ENCODE measurements at places on chromosomes 13 and 19. TPM values are rescaled to one million over a fixed set of nuclear protein-coding genes. Genes with fewer than 3 reads are reported as not detected.

DNA sequence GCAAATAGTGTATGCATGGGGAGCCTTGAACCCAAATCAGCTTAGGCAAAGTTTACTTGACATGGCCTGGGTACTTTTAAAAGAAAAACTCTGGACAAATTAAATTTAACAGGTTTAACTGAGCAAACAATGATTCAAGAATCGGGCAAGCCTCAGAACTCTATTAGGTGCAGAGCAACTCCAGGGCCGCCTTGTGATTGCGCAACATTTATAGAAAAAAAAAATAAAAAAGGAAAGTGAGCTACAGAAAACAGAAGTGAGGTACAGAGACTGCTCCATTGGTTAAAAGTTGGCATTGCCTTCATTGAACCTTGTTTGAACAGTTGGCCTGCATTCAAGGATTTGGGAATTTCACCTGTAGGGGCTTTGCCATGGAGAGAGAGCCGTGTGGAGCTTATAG is 421.0 kb upstream of the TSHZ3 start:
- no peaks in the 10 kb centered on the region for H3K27me3 ChIP-seq
- H3K27ac ChIP-seq: no peak overlapping the region
- H3K36me3 ChIP-seq: no peaks in the 10 kb centered on the region
- no peaks in the 10 kb centered on the region for H3K4me1 ChIP-seq
- no peak for DNase-seq
- no peak overlapping the region for H3K4me3 ChIP-seq

DNA sequence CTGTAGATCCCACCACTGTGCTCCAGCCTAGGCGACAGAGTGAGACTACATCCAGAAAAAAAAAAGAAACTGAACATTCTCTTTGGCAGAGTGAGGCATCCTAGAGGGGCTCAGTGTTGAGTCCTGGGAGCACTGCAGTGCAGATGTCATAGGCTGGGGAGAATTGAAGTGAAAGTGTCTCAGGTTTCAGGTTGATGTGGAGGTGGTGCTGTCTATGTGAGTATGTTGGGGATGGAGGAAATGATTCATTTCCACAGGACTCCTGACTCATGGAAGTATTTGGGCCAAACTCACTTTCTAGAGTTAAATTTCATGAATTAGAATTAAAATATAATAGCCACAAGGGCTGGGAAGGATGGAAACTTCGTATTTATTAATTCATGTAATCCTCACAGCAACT is 134.4 kb upstream of the TSC22D1 start:
- DNase-seq: no peak
- H3K27me3 ChIP-seq: peaks cover 26% of the 10 kb centered on the region
- no peak overlapping the region for H3K4me3 ChIP-seq
- H3K27ac ChIP-seq: no peak overlapping the region
- no peaks in the 10 kb centered on the region for H3K36me3 ChIP-seq

The MYH14 gene
- total RNA-seq: not detected

GRCh38 chr13:66612983-66613382 is 617.2 kb downstream of the PCDH9 start:
- H3K4me1 ChIP-seq: no peaks in the 10 kb centered on the region
- no peaks in the 10 kb centered on the region for H3K36me3 ChIP-seq
- no peak overlapping the region for H3K27ac ChIP-seq
- no peak overlapping the region for H3K4me3 ChIP-seq
- DNase-seq: no peak

GRCh38 chr13:21071924-21072323 is 10.5 kb upstream of the LATS2 start:
- no peak overlapping the region for H3K4me3 ChIP-seq
- no peak for DNase-seq
- H3K27ac ChIP-seq: no peak overlapping the region
- peaks cover 6% of the 10 kb centered on the region for H3K27me3 ChIP-seq
- H3K36me3 ChIP-seq: no peaks in the 10 kb centered on the region
- H3K4me1 ChIP-seq: peaks cover 14% of the 10 kb centered on the region

The TNNT1 gene
- not detected for total RNA-seq

The UGGT2 gene
- total RNA-seq: not detected

DNA sequence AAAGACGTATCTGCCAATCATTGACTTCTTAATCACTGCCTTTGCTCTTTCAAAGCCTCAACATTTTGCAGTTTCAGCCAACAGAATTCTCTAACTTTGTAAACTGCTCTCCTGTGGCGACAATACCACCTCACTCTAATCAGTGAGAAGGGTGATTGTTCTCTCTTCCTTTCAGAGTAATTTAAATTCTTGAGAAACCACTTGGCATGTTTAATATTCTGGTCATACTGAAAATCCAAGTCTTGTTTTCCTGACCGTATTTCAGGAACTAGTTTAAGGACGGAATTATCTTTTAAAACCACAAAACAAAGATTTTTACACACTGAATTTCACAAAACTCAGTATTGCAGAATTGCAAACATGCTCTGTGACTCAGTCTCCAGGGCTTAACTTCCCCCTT is 5.2 kb upstream of the CDC16 start:
- no peak overlapping the region for H3K27ac ChIP-seq
- no peak overlapping the region for H3K4me3 ChIP-seq
- peaks cover 30% of the 10 kb centered on the region for H3K4me1 ChIP-seq
- H3K36me3 ChIP-seq: no peaks in the 10 kb centered on the region

DNA sequence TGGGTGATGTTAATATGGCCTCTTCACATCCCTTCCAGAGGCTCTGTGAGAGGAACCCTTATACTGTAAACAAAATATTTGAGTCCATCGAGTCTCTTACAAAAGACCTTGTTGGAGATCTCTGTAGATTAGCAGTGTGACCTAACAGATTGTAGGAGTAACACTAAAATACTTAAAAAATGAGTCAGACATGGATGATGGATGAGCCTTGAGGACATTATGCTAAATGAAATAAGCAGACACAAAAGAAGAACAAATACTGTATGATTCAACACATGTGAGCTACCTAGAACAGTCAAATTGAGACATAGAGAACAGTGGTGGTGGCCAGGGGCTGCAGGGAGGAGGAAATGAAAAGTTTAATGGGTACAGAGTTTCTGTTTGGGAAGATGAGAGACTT is 152.2 kb upstream of the UBL3 start:
- peaks cover 36% of the 10 kb centered on the region for H3K4me1 ChIP-seq
- H3K27ac ChIP-seq: no peak overlapping the region
- H3K4me3 ChIP-seq: no peak overlapping the region
- H3K36me3 ChIP-seq: no peaks in the 10 kb centered on the region

DNA sequence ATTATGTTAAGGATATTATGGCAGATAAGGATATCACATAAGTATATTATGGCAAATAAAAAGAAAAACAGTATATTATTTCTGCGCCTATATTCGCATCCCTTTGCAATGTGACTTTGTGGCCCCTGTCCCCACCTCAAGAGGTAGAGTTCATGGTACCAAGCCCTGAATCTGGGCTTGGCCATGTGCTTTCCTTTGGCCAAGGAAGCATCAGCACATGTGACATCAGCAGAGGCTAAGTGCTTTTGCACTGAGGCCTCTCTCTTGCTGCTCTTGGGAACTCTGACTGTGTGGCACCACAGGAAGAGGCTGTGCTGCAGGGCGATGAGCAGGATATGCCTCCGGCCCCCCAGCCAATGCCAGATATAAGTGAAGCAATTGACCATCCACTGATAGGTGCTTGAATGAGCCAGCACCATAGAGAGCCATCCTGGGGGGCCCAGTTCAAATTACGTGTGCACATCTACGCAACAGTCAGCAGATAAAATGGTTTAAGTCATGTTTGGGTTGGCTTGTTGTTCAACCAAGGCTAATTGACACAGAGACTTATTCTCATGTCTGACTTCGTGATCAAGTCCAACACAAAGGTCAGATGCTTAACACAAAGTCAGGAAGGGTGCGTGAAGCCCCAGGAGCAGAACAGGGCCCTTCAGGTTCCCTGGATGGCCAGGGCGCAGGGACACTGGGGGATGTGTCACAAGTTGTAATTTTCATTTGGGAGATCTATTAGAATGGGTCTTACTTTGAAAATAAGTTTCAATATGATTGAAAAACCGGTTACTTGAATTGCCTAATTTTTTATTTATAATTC is 173.3 kb downstream of the COL4A1 start:
- no peak for DNase-seq

GRCh38 chr19:31461814-31462539 is 112.7 kb upstream of the TSHZ3 start:
- no peak overlapping the region for H3K4me3 ChIP-seq
- no peaks in the 10 kb centered on the region for H3K36me3 ChIP-seq
- no peaks in the 10 kb centered on the region for H3K27me3 ChIP-seq
- no peaks in the 10 kb centered on the region for H3K4me1 ChIP-seq

The KRTDAP gene
- not detected for total RNA-seq

DNA sequence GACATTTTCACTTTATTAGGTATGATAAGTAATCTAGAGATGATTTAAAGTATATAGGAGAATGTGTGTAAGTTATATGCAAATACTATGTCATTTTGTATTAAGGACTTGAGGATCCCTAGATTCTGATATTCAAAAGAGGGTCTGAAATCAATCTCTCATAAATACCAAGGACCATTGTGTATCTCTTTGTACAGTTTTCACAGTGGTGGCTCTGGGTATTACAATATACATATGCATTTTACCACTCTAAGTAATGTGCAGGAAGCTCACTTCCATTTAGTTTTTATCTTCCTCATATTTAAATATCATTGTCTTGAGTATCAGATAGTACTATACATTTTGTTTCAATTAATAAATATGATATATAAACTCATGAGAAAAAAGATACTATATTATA is 862.6 kb upstream of the PCDH20 start:
- H3K4me3 ChIP-seq: no peak overlapping the region
- H3K27ac ChIP-seq: no peak overlapping the region
- H3K4me1 ChIP-seq: no peaks in the 10 kb centered on the region
- no peaks in the 10 kb centered on the region for H3K36me3 ChIP-seq

- no peak overlapping the region for H3K27ac ChIP-seq
- H3K4me3 ChIP-seq: no peak overlapping the region
- H3K36me3 ChIP-seq: peaks cover 35% of the 10 kb centered on the region
- no peaks in the 10 kb centered on the region for H3K27me3 ChIP-seq
- H3K4me1 ChIP-seq: no peaks in the 10 kb centered on the region
These were observed 15.8 kb downstream of the MRPS31 start for GRCh38 chr13:40755082-40755700.

- peak within 1 kb of the TSS; percentile 63 for H3K27ac ChIP-seq
- peak within 1 kb of the TSS; percentile 80 for H3K4me3 ChIP-seq
- H3K36me3 ChIP-seq: no peaks in the 10 kb centered on the region
- DNase-seq: no peak
- peaks cover 13% of the 10 kb centered on the region for H3K4me1 ChIP-seq
These were observed at the start of gene NRTN for GRCh38 chr19:5804516-5805461. Gene NRTN, plus strand, starts transcription at chr19:5805067. Its CDS starts 19,099 bp downstream, at chr19:5824166.

DNA sequence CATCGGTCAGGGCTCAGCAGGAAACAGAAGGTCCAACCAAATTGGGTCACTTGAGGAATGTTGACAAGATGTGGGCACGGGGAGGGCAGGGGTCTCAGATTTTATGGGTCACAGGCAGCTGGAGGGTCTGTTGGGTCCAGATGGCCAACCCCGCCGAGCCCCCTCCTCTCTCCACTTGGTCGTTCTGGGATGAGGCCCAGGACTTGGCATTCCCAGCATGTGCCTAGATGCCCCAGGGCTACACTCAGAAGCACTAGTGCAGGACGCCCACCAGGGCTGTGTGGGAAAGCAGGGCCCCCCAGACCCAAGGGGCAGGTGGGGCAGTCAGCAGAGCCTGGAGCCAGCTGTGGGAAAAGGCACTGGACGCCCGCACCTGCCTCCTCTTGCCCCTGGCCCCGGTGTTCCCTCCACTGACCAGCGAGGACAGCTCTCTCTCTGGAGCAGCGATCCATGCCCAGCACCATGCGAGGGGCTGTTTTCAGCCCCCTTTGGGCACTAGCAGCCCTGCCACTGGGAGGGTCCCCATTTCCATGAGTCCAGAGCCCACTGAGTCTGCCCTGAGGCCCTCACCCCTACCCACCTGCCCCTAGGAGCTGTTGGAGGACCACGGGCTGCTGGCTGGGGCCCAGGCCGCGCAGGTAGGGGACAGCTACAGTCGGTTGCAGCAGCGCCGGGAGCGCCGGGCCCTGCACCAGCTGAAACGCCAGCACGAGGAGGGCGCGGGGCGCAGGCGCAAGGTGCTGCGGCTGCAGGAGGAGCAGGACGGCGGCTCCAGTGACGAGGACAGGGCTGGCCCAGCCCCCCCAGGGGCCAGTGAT is 26.0 kb downstream of the DHX34 start:
- DNase-seq: no peak
- no peaks in the 10 kb centered on the region for H3K27me3 ChIP-seq
- no peak overlapping the region for H3K27ac ChIP-seq
- no peaks in the 10 kb centered on the region for H3K4me1 ChIP-seq

GRCh38 chr19:47447470-47448359 is 24.0 kb downstream of the SLC8A2 start:
- H3K36me3 ChIP-seq: no peaks in the 10 kb centered on the region
- DNase-seq: peak; percentile 69
- peaks cover 59% of the 10 kb centered on the region for H3K27me3 ChIP-seq
- H3K27ac ChIP-seq: peak overlapping the region; percentile 56
- H3K4me3 ChIP-seq: peak overlapping the region; percentile 58

The MRPL34 gene
- total RNA-seq: 118 TPM

GRCh38 chr19:1863638-1864479 is 480 bp upstream of the KLF16 start:
- H3K36me3 ChIP-seq: peaks cover 2% of the 10 kb centered on the region
- H3K4me1 ChIP-seq: peaks cover 22% of the 10 kb centered on the region
- peak overlapping the region; percentile 76 for H3K4me3 ChIP-seq
- DNase-seq: peak; percentile 91

The LYPD4 gene
- not detected for total RNA-seq

DNA sequence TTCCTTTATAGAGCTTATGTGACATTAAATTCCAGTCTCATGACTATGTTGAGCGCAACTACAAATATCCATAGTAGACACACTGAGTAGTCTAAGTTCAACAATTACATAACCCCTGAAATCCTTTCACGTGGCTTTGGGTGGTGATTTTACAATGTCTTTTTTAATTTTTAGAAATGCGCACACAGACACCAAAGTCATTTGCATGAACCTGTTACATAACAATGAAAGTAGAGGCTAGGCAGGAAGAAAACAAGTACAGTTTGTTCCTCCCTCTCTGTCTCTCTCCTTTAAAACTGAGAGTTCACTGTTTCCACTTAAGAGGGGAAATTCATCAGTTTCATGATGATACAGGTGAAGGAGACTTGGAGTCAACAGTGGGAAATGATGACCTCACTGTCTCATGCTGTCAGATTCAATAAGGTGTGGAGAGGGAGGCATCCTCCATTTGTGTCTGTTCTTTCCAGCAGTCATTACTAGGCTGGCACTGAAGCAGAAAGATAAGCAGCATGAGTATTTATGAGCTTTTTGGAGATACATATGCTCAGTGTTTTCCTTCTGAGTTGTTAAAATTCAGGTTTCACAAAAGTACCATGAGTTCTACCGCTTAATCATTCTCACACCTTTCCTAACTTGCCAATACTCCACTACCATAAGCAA is 201.8 kb downstream of the LHFPL6 start:
- DNase-seq: no peak
- no peak overlapping the region for H3K4me3 ChIP-seq
- H3K27me3 ChIP-seq: peaks cover 2% of the 10 kb centered on the region
- H3K4me1 ChIP-seq: no peaks in the 10 kb centered on the region
- no peak overlapping the region for H3K27ac ChIP-seq

- H3K27ac ChIP-seq: no peak overlapping the region
- DNase-seq: no peak
- H3K4me1 ChIP-seq: no peaks in the 10 kb centered on the region
- no peaks in the 10 kb centered on the region for H3K36me3 ChIP-seq
These were observed 199.2 kb downstream of the COL4A1 start for GRCh38 chr13:110107568-110108347.

- H3K36me3 ChIP-seq: no peaks in the 10 kb centered on the region
- no peaks in the 10 kb centered on the region for H3K27me3 ChIP-seq
- H3K4me3 ChIP-seq: no peak overlapping the region
- DNase-seq: no peak
- no peak overlapping the region for H3K27ac ChIP-seq
- H3K4me1 ChIP-seq: no peaks in the 10 kb centered on the region
These were observed 612.1 kb upstream of the KLHL1 start for GRCh38 chr13:70720386-70720785.

- H3K36me3 ChIP-seq: peaks cover 9% of the 10 kb centered on the region
- peak overlapping the region; percentile 99 for H3K27ac ChIP-seq
- H3K4me1 ChIP-seq: peaks cover 56% of the 10 kb centered on the region
- peak overlapping the region; percentile 49 for H3K4me3 ChIP-seq
These were observed 84.2 kb downstream of the AKAP11 start for GRCh38 chr13:42356184-42356575.
